Sigmoid colon (tissue), 7 donors: ENCODE measurements at places on chromosomes 2 and 18. TPM values are rescaled to one million over a fixed set of nuclear protein-coding genes. Genes with fewer than 3 reads are reported as not detected.

The ZNF2 gene
- 1.6 TPM for polyA plus RNA-seq

GRCh38 chr2:181779288-181780021 is 99.1 kb upstream of the NEUROD1 start:
- no peak for DNase-seq

GRCh38 chr18:378079-378478 is 110.2 kb upstream of the THOC1 start:
- DNase-seq: peak; percentile 83

DNA sequence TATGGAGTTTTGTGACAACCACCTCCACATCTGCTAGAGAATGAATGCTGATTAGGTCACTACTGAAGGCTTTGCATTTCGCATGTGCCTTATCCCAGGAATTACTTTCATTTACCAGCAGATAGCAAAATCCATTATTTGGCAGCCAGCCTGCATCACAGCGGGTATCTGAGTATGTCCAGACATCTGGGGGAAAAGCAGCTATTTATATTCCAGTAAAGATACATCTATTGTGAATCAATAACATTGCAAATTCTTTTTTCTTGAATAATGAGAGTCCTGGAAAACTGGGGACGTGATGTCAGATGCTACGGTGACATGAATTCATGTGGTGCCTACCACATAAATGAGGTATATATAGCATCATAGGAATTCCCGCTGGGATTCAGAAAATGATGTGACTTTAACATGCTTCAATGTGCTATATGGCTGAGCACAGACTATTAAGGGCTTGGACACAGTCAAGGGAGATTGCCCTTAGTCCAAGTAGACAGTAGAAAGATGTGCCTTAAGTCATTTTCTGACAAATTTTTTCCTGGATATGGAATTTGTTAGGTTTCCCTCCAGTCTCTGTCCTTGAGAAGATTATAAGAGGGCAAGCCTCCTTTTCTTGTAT is 84.2 kb upstream of the CD302 start:
- no peak for DNase-seq

DNA sequence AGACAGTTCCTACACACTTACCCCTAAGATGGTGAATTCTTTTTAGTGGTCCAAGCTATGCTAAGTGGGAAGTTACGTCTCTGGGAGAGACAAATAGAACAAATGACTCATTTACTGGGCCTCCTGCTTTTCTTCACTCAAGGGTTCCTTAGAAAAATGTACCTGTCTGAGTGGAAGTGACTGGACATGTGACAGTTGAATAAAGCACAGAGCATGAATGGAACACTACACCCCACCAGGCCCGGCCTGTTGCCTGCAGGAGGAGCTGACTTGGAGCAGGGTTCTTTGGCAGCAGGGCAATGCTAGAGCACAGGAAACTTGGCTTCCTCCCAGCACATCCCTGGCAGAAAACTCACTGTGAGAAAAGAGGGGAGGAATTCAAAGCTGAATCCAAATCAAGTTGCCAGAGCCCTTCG is 451.0 kb upstream of the SETBP1 start:
- peak; percentile 92 for DNase-seq

GRCh38 chr2:240919786-240920782 is 13.9 kb downstream of the CROCC2 start:
- DNase-seq: peak; percentile 50

DNA sequence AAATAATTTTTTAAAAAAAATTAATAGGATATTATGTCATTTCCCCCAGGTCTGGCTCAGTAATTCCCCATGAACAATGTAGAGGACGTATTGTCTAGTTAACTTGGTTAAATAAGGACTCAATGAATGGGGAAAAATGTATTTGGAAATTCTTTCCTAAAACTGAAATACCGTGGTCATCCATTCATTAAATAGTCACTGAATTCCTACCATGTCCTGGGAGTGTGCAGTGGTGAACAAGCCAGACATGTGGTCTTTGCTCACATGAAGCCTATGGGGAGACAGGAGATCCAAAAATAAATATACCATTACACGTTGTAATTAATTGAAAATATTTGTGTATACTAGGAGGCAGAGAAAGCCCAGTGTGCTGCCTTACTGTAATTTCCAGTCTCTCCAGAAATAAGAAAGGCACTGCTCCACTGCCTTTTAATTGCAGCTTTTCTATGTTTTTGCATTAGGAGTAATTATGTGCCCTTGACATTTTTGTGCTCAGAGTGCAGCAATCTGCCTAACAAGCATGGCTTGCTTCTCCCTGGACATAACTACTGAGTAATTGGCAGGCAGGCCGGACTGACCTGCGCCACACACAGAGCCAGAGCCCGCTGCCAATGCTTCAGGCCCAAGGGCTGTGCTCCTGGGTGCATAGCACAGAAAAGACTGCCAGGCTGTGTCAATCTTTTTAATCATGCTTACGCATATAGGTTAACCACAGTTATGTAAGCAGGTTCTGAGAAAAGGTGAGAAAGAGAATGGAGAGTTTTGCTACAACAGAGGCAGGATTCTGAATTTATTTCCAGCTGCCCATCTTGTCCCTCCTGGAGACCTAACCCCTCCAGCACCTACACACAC is 22.2 kb upstream of the TTC39C start:
- DNase-seq: no peak

The C2orf81 gene
- polyA plus RNA-seq: 1.8 TPM

- DNase-seq: no peak
Observed at GRCh38 chr2:178933493-178933892, 116.4 kb downstream of the CCDC141 start.

The ADD2 gene
- polyA plus RNA-seq: 2.7 TPM

The SERPINB3 gene
- 0.04 TPM for polyA plus RNA-seq

DNA sequence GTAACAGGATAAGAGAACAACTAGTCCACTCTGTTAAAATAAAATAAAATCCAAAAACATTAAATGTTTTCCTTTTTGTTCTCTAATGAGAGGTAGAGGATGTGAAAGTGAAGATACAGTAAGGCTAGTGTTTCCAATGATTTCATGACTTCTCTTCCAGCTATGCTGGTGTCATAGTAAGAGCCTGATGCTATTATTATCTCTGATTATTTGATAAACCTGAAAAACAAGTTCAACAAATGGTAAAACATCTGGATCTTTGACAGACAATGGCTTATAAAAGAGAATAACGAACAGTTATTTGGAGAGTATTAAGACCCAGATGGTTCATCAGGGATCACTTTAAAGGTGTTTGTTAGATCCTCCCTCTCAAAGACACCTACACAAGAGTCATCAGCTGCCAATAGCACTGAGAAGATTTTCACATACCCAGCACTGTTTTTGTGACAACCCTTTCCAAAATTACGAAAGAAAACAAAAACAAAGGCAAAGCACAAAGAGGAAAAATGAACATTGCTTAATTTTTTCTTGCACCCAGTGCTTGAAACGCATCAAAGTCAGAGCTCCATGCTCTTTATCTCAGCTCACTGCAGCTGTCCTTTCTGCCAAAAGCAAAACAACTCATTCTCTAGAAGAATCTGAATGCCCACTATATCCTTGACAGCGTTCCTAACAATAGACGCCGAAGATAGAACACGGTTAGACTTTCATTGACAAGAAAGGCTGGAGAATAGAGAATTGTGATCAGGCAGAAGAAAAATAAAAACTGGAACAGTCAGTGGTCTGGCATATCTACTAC is 168.6 kb downstream of the SLC8A1 start:
- no peak for DNase-seq
